ENCODE measurements at places on chromosomes 6 and 20.
A peak's percentile ranks its signal among the peaks of the same experiment; 100 is the strongest.

- DNase-seq, result no peak
Observed at GRCh38 chr6:160188773-160189172, 67.2 kb downstream of the SLC22A1 start.

- peak; percentile 57 for DNase-seq
Observed at GRCh38 chr6:160455541-160456213, 107.5 kb downstream of the SLC22A3 start.

GRCh38 chr6:7239590-7239948 lies 73.4 kb downstream of the SSR1 start:
- no peak for DNase-seq

DNA sequence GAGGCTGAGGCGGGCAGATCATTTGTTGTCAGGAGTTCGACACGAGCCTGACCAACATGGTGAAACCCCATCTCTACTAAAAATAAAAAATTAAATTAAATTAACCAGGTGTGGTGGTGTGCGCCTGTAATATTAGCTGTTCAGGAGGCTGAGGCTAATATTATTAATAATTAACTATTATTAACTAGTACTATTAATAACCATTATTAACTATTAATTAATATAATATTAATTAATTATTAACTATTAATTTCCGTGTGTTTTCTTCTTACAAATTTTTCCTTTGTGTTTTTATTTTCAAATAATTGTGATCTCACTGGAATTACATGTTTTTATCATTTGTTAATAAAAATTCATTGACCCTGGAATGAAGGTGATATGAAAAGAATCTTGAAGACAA lies 557.4 kb upstream of the ADGRB3 start:
- no peak for DNase-seq
